Naive thymus-derived CD8-positive, alpha-beta T cell (primary cell): ENCODE measurements at places on chromosomes 12 and 14. TPM values are rescaled to one million over a fixed set of nuclear protein-coding genes. Genes with fewer than 3 reads are reported as not detected.

GRCh38 chr14:100857233-100857922 lies 31.5 kb downstream of the MEG3 start:
- DNase-seq, result no peak

- no peak for DNase-seq
Observed at GRCh38 chr12:114916124-114916523, 232.1 kb upstream of the TBX3 start.

- DNase-seq, result no peak
Observed at GRCh38 chr14:54550514-54550913, 16.4 kb upstream of the SAMD4A start.

DNA sequence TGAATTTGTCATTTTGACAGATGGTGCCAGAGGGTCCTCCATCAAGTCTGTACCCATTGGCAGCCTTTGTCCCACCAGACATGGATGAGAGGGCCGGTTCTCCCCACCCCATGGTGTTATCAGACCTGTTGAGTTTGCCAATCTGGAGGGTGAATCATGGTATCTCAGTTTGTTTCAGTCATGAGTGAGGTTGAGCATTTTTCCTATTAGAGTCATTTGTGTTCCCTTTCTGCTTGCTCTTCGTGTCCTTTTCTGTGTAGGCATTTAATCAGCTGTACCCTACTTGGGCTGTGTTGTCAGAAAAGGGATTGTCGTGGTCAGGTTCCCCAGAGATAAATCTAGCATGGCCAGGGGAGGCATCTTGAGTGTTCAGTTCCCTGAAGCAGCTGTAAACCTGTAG lies 30.5 kb downstream of the SLC24A4 start:
- DNase-seq, result no peak

GRCh38 chr12:113724794-113725556 lies 241.2 kb downstream of the RBM19 start:
- no peak for DNase-seq

- DNase-seq, result no peak
Observed at GRCh38 chr12:3238196-3238595, 161.0 kb downstream of the TSPAN9 start.

GPRC5D gene
- total RNA-seq, result not detected

BCL7A gene
- 12.0 TPM for total RNA-seq

GRCh38 chr14:51650716-51651387 lies 858 bp upstream of the FRMD6 start:
- no peak for DNase-seq

DNA sequence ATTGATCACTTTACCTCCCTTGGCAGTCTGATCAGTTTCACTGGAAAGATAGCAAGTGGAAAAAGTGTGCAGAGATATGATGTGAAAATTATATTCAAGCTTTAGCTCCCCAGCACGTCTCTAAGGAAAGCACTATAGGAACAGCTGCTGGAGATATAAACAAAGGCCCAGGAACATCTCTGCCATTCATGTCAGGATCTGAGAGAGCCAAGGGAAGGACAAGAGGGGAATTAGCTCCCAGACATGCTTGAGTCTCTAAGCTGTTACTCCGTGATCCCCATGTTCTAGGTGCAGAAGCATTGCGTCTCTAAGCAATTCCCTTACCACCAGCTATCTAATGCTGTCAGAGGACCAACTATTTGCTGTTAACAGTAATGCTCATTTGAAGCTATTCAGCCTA lies 700.2 kb downstream of the DIO2 start:
- no peak for DNase-seq

- DNase-seq, result no peak
Observed at GRCh38 chr12:102114212-102114611, 5.7 kb downstream of the NUP37 start.

DNA sequence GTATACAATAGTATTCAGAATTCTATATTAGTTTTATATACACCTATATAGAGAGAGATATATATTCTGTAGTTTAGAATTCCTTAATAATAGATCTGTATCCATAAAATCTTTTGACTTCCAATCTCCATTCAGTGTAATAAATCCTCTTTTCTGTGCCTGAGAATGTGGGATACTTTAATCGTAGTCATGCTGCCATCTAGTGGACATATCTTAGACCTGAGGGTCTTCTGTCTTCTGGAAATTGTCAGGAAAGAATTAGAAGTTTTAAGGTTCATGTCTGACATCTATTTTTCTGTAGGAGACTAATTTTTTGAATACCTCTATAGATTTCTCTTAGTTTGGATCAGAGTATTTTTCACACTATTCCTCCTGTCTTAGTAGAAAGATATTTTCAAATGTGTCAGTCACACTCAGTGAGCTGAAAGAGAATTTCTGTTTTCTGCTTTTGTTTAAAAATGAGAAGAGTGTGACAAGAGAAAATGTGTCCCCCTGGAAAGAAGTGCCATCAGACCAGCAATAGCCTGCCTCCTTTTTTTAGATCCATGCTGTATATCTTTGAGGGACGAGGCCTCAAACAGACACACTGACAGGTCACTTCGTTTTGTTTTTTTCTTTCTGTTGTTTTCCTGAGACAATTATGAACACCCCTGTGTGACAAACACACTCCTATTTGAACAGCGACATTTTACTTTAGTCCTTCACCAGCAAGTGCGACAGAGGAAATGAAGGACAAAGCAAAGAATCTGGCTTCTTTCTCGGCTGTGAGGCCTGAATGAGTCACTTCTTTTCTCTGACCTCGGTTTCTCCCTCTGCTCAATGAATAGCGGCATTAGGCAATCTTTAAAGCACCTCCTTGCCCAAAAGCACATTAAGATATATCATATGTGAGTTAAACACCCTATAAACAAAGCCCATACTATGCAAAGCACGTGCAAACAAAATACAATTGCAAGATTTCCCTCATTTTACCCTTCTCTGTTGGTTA lies 96.3 kb downstream of the GALC start:
- peak; percentile 15 for DNase-seq

DNA sequence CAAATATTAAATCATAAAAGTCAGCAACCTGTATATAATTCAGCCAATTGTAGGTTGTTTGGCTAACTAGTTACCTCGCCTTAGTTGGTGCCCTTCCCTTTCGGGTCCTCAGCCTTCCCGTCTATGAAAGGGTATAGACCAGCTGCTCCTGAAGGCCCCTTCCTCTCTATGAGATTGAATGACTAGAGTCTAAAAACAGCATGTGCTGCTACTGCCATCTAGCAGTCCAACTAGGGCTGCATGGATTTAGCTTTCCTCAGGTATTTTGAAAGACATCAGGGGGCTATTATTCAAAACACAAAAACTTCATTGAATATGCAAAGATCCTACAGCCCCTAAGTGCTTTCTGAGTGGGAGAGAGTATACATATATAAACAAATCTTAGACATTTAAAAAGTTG lies 37.0 kb upstream of the TMEM263 start:
- no peak for DNase-seq

GRCh38 chr14:36022765-36023410 lies 153.6 kb downstream of the PTCSC3 start:
- no peak for DNase-seq

DNA sequence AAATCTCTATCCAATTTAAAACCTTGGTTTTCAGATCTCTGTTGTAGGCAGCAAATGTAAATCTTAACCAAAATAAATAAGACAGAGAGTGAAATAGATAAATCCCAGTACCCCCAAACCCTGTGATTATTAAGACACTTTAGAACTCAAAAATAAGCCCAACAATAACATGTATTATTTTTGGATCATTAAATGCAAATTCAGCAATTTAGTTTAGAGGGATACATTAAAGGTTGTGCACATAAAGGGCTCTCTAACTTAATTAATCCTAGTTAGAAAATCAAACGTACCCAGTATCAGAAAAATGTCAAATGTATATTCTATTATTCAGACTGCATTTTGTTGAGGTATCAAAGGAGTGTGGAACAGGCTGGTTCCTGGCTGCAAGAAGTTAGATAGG lies 416.8 kb downstream of the SLC16A7 start:
- DNase-seq, result no peak

GLT1D1 gene
- total RNA-seq, result not detected

SPTSSA gene
- total RNA-seq, result 3.9 TPM

GPR162 gene
- total RNA-seq, result not detected

GRCh38 chr12:92987846-92988621 lies 58.9 kb upstream of the EEA1 start:
- no peak for DNase-seq

SRRM4 gene
- total RNA-seq, result not detected

AREL1 gene
- total RNA-seq, result 52.9 TPM

- DNase-seq, result no peak
Observed at GRCh38 chr12:16225692-16226091, 51.8 kb downstream of the SLC15A5 start.

- DNase-seq, result no peak
Observed at GRCh38 chr14:37599507-37600368, 4.3 kb downstream of the TTC6 start.

FAM181A gene
- not detected for total RNA-seq

- no peak for DNase-seq
Observed at GRCh38 chr14:22847661-22848341, 11.4 kb downstream of the MMP14 start.
